CD4-positive, CD25-positive, alpha-beta regulatory T cell (primary cell): ENCODE measurements at places on chromosomes 1 and 21. TPM values are rescaled to one million over a fixed set of nuclear protein-coding genes. Genes with fewer than 3 reads are reported as not detected.

The NOTCH2NLA gene
- polyA plus RNA-seq = 9.7 TPM

The TRNP1 gene
- not detected for polyA plus RNA-seq

The CLEC20A gene
- not detected for polyA plus RNA-seq

The CRABP2 gene
- not detected for polyA plus RNA-seq

The WNT4 gene
- polyA plus RNA-seq = not detected

The SPRR3 gene
- not detected for polyA plus RNA-seq

The GNAT2 gene
- not detected for polyA plus RNA-seq

The TEX38 gene
- polyA plus RNA-seq = not detected

The ZBTB48 gene
- polyA plus RNA-seq = 22.2 TPM

DNA sequence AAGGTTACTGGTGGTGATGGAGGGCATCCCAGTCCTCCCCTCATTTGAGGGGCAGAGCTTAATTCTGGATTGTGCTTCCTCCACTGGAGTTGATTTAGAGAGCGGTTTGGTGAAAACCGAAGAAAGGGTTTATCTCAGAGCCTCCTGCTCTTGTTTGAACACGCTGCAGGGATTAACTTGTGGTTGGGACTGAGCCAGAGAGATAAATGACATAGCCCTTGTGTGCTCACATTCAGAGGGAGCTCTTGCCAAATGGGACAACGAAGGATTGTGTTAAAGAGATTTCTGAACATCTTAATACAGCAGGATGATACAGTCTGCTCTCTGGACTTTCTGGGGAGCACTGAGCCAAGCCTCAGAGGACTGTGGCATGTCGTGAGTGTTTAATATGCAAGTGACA is 308.2 kb downstream of the DISC1 start:
- no peak for DNase-seq

DNA sequence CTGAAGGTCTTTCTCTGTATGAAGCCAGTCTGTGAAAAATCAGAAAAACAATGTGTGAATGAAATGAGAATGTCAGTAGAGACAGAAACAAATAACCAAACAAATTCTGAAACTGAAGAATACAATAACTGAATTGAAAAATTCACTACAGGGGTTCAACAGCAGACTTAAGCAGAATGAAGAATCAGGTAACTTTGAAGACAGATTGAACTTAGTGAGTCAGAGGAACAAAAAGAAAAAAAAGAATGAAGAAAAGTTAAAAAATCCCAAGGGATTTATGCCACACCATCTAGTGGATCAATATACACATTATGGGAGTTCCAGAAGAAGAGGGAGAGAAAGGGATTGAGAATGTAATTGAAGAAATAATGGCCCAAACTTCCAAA is 14.6 kb downstream of the ZNF691 start:
- DNase-seq = no peak

- DNase-seq = peak; percentile 41
These were observed 47.1 kb upstream of the PLA2G2C start for GRCh38 chr1:20233394-20233793.

GRCh38 chr1:151570819-151571218 is 30.7 kb downstream of the TUFT1 start:
- DNase-seq = no peak

DNA sequence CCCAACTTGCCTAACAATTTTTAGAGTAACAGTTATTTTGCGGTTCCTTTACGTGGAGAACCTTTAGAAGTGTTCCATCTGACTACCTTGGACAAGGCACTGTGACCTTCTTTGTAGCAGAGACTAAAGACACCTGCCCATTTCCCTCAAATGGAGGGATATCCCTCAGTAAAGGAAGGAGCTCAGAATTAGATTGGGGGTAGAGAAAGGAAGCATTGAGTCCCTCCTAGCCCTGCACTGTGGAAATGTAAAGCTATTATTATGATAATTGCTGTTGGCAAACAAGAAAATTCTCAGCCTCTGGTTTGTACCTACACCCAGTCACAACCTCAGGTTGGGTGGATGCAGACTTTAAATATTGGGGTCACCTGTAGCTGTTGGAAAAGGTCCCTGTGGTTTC is 72.6 kb upstream of the MACF1 start:
- DNase-seq = no peak

DNA sequence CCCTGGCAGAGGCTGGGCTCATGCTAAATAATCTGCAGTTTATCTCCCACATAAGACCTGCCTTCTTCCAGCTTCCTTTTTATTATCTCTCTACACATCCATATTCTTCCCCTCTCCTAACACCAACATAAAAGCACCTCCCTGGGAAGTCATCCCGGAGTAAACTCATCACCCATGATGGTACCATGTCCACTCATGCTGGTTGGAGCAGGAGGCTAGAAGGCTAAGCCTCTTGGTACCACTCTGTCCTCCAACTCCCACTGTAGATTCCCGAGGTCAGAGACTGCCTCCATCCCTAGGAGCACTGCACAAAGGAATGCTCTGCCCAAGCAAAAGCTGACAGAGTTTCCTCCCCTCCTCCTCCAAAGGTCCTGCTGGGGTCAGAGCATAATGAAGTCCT is 4.2 kb downstream of the DENND2D start:
- DNase-seq = no peak

DNA sequence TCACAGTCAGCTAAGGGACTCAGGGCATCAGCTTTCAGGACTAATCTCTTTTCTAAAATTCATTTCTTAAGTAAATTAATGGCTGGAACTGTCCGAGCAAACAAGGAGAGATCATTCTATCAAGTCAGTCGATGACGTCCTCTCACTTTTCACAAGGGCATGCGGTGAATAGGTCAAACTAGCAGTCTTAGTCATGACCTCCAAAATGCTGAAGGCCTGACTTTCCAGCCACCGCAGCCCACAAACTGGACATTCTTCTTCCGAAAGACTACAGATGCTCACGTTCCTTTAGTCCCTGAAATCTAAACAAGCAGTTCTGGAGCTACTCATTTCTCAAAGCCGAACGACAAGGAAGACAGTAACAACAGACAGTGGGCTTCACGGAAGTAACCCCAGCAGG is 127.9 kb downstream of the TIAM1 start:
- no peak for DNase-seq

DNA sequence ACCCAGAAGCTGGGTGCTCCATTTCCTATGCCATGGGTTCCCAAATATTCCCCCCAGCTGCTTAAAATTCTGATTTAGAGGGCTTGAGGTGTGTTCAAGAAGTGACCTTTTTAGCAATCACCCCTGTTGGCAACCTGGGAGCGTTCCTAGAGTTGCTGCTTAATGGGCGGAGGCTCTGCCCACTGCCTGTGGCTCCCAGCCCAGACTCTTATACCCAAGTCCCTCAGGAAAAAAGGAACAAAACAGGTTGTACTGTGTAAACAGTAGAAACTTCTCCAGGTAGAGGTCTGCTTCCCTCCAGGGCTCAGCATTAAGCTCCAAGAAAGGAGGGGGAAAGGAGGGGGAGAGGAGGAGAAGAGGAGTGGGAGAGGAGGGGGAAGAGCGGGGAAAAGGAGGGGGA is 14.6 kb upstream of the TENT5C start:
- DNase-seq = no peak

GRCh38 chr1:35499652-35500176 is 57.5 kb downstream of the KIAA0319L start:
- DNase-seq = peak; percentile 25

DNA sequence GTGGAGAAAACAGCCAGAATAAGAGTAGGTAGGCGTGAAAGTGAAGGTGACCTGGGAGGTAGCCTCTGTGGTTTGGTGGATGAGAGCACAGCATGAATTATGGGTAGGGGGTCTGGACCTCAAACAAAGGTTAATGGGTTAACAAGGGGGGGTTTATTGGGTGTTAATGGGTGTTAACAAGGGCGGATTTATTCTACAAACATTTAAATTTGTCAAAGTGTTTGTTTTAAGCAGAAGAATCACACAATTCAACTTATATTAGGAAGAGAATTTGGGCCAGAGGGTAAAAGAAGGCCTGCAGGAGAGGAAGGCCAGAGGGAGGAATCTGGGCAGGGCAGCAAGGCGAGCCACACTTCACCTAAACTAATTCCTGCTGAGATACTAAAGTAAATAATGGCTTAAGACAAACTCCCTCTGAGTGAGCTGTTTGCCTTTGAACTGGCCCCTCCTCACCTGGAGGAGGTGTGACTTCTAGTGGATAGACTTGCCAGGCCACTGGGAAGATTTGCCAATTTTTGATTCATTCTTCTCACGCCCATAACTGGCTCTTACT is 191.7 kb downstream of the GIPC2 start:
- no peak for DNase-seq

DNA sequence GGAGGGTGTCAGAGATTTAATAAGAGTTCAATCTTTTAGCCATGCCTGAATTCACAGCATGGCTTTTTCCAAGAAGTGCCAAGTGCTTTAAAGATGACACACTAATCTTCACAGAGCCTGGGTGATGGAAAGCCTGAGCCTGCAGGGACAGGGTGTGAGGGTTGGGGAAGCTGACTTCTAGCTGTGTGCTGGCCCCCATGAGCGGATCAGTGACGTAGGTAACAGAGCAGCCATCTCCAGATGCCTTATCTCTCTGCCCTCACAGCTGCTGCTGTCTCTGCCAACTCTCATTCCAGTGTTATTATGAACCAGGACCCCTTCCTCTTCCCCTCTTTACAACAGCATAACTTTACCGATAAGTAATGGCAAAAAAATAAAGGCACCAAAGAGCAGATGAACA is 30.6 kb downstream of the FAM78B start:
- DNase-seq = no peak

GRCh38 chr1:245611251-245611650 is 456.5 kb downstream of the KIF26B start:
- DNase-seq = no peak

DNA sequence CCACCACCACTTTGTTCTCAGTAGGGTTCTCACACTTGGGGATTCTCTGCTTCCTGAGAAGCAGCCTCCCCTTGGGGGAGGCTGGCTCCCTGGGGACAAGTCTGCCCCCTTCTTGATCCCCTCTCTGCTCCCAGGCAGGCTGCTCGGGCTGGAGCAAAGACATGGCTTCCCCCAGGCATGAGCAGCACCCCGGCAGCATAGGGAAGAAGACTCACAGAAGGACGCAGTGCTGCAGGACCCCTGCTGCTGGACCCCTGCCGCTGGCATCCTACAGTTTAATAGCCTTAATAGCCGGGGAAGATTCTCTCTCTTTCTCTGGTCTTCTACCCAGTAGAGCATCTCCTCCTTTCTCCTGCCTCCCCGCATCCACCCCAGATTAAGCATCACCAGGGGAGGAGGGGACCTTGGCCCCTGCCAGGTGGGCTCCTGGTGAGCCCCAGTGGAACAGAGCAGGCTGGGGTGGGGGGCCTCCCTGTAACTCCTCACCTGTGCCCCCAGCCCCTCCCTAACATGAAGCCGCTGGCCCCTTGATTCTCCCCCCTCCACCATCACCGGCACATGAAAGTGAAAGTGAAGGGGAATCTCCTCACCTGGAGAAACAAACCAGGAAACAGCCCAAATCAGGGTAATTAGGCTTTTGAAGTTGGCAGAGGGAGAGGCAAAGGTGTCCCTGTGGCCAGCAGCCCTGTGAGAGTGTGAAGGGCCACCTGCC is 2.5 kb downstream of the WNT3A start:
- no peak for DNase-seq

DNA sequence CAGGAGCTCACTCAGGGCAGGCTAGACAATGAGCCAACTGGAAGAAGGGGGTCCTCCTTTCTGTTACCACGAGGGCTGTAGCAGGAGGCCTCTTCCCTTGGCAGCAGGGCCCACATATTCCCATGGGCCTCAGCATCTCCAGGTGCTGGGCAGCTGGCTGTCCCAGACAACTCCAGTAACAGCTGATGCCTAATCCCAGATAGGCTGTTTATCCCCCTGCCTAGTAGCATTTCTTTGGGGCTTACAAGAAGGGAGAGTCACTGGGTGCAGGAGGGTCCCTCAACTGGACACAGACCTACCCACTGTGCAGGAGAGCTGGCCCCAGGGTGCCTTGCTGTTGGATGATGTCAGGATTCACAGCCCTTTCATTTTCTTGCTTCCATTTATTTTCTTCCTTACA is 278.2 kb downstream of the DSCAM start:
- DNase-seq = no peak

DNA sequence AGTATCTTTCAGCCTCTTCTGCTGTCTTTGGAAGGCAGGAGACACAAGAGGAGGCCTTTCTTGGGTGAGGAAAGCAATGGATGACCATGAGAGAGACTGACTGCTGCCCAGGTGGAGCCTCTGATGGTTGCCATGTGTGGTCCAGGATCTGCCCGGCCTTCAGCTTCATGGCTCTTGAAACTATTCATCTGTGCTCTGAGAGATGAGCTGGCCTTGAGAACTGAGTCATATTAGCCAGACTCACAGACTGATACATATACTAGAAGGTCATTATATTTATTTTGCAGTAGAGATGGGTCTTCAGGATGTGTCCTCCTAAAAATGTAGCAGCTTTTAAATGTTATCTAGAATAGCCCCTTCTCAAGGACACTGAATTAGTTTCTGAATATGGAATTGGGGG is 33.7 kb downstream of the PTGFRN start:
- no peak for DNase-seq

DNA sequence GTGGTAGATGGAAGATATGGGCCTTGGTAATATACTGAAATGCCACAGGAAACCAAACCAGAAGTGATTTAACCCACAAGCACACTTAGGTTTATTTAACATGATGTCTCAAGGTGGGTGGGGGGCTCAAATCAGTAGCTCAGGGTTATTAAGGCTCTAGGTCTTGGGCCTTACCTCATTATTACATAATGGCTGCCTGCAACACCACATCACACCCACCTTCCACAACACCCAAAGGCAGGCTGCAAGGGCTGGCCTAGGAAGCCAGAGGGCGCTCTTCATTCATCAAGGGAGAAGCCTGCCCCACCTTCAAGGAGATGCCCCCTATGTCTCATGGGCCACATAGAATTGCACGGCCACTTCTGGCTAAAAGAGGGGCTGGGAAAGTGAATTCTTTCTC is 6.0 kb downstream of the TFF1 start:
- DNase-seq = no peak

DNA sequence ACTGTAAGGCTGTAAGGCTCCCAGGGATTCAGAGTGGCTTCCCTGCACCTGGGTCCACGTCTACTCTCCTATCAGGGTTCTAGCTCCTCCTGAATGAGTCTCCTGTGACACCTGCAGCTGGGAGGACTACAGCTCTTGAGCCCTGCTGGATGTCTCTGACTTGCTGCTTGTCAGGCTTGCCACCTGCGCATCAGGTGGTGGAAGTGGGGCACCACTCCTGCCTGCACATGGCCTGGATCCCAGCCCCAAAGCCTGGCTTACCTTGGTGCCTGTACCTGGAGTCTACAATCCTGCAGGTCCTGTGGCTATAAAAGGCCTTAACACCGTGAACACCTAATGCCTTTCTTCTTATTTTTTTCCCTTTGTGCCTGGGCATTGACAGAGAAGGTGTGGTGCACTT is 82.2 kb downstream of the FAM78B start:
- DNase-seq = no peak

DNA sequence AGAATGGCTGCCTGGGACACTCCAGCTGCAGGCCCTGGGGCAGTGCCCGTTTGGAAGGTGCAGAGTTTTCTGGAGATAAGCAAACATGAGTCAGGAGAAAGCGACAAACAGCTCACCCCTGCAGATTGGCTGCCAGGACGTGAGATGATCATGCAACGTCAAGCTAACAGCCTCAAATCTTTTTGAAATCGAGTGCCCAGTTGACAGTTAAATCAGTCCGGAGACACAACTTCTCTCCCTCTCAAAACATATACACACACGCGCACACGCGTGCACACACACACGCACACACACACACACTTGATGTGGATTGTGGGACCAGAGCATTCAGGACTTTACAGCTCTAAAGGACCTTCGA is 49.4 kb downstream of the TENT5C start:
- DNase-seq = no peak

GRCh38 chr1:25566176-25566729 is 22.8 kb downstream of the LDLRAP1 start:
- DNase-seq = no peak

GRCh38 chr21:39087238-39088030 is 95.8 kb downstream of the PSMG1 start:
- DNase-seq = no peak

GRCh38 chr1:239288820-239289554 is 97.4 kb upstream of the CHRM3 start:
- DNase-seq = no peak
